ENCODE measurements at places on chromosomes 7 and 10.

DNA sequence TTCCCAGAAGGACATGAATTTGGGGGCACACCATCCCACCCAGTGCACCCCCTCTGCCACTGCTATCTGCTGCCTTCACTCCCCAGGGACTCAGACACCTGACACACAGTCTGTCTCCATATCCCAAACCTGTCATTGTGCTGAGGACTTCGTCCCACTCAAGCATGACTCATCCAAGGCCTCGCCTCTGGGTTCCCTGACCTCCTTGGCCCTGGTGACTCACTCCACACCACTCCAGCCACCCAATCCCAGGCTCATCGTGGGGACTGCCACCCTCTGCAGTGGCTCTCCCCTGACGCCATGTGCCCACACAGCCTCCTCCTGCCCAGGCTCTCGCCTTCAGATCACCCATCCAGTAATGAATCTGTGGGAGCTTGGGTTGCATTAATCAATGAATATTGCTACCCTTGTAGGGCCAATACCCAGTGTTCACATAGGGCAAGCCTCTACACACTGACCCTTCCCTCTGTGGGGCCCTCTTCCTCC is 6.6 kb upstream of the INSIG1 start:
- DNase-seq: no peak
- H3K27ac ChIP-seq: no peak overlapping the region
- H3K36me3 ChIP-seq: peaks cover 2% of the 10 kb centered on the region
- peaks cover 17% of the 10 kb centered on the region for H3K4me1 ChIP-seq
- H3K27me3 ChIP-seq: peaks cover 7% of the 10 kb centered on the region

DNA sequence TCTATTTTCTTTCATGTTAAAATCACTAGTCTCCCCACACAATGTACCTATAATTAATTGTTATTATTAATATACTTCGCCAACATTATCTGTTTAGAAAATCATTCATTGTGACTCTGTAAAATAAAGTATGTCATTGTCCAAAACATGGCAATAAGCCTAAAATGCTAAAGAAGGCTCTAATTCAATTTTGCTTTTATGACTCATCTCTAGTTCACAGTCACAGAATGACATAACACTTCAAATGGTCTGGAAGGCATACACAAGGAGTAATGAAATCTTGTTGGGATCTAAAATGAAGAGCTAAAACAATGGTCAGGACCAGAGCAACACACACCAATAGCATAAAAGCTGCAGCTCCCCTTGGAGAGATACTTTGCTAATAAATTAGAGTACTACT is 505.8 kb downstream of the GPAM start:
- no peak for DNase-seq
- H3K4me3 ChIP-seq: no peak overlapping the region
- H3K36me3 ChIP-seq: no peaks in the 10 kb centered on the region

DNA sequence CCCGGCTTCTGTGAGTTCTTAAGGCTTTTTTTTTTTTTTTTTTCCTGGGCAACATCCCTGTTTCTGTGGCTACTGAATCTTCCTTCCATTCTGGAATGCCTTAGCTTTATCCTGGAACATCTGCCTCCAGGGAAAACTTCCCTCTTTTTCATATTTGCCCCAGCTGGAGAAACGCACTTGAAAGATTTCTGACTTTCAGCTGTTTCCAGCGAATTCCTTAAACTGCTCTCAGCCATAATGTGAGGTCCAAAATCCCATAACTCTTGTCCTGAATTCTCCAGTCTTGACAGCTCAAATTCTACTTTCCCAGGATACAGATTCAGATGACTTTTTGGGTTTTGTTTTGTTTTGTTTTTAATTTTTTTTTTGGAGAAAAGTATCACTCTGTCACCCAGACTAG is 263.6 kb upstream of the AUTS2 start:
- no peak overlapping the region for H3K4me3 ChIP-seq
- no peaks in the 10 kb centered on the region for H3K36me3 ChIP-seq

DNA sequence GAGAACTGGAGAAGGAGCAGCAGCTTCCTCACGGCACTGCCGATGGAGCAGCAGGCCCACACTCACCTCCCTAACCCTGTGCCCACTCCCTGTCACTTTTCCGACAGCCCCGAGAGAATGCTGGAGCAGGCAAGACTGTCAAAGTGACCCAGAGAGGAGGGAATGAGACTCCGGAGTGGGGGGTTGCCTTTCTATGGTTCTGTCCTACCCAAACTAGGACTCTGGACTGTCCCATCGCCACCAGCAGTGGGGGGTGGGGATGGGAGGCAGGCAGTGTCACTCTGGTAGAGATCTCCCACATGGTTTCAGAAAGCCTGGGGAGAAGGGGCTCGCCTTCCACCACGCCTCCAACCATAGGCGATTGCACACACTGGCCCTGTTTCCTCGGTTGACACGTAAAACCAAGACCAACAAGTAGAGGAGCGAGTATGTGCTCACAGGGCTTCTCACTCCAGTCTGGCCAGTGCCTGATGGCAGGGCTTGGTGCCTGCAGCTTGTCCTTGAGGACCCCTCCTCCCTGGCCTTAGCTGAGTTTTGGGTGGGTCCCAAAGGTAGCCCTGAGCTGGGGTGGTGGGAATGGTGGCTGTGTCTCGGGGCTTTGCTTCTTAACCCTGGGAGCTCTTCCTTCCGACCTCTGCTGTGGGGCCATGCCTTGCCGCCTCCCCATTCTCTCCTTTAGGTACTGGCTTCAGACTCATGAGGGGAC is 148.5 kb downstream of the PTPN20 start:
- no peaks in the 10 kb centered on the region for H3K4me1 ChIP-seq
- H3K27ac ChIP-seq: no peak overlapping the region
- H3K27me3 ChIP-seq: peaks cover 9% of the 10 kb centered on the region
- DNase-seq: no peak
- no peak overlapping the region for H3K4me3 ChIP-seq
- no peaks in the 10 kb centered on the region for H3K36me3 ChIP-seq

DNA sequence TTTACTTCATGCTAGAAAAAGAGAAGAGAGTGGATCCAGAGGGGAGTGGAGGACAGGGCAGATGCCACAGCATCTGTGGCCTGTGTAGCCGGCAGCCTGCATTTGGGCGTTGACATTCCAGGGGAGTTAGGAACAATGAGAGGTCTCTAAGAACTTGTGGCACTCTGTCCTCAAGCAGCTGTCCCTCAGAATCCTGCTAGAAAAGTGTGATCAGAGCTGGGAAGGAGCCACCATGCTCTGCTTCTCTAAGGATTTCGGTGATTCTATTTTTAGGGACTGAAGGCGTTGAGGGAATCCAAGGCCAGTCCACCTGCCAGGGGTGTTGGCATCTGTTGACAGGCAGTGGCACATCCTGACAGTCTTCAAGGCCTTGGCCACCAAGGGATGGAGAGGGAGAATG is 7.6 kb downstream of the LRIT2 start:
- no peaks in the 10 kb centered on the region for H3K36me3 ChIP-seq
- DNase-seq: no peak
- no peaks in the 10 kb centered on the region for H3K4me1 ChIP-seq
- no peak overlapping the region for H3K27ac ChIP-seq
- peaks cover 13% of the 10 kb centered on the region for H3K27me3 ChIP-seq

GRCh38 chr10:84412482-84412881 is 84.1 kb downstream of the CCSER2 start:
- no peak overlapping the region for H3K4me3 ChIP-seq
- H3K27ac ChIP-seq: no peak overlapping the region
- H3K4me1 ChIP-seq: peaks cover 11% of the 10 kb centered on the region
- peaks cover 65% of the 10 kb centered on the region for H3K36me3 ChIP-seq
- no peak for DNase-seq
